ENCODE measurements at places on chromosomes 5 and 9.

DNA sequence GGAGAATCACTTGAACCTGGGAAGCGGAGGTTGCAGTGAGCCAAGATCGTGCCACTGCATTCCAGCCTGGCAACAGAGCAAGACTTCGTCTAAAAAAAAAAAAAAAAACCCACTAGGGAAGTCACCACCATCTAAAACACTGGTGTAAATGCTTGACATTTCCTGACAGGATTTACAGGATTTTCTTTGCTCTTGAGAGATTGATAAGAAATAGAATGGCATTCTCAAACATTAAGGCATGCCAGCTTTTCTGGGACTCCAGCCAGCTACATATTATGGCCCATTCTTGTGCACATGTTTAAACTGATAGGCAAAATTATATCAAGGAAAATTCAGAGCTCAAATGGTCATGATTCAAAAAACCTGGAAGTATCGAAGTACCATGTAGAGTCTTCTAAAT, 28.7 kb downstream of the GTF3C4 start:
- peak; percentile 67 for DNase-seq

GRCh38 chr9:125904155-125904851, 157.1 kb downstream of the PBX3 start:
- DNase-seq = no peak

GRCh38 chr5:569358-569867, 42.7 kb upstream of the CEP72 start:
- peak; percentile 30 for DNase-seq

GRCh38 chr5:171309276-171310211, 496 bp downstream of the TLX3 start:
- no peak for DNase-seq

- DNase-seq = no peak
These were observed 4.1 kb downstream of the HACD4 start for GRCh38 chr9:21027295-21027694.

GRCh38 chr5:178490935-178491652, 99.1 kb downstream of the COL23A1 start:
- DNase-seq = no peak

- peak; percentile 18 for DNase-seq
These were observed 159.3 kb downstream of the NR3C1 start for GRCh38 chr5:143244000-143244736.

- DNase-seq = peak; percentile 87
These were observed 70.8 kb upstream of the LPCAT1 start for GRCh38 chr5:1594357-1595106.

DNA sequence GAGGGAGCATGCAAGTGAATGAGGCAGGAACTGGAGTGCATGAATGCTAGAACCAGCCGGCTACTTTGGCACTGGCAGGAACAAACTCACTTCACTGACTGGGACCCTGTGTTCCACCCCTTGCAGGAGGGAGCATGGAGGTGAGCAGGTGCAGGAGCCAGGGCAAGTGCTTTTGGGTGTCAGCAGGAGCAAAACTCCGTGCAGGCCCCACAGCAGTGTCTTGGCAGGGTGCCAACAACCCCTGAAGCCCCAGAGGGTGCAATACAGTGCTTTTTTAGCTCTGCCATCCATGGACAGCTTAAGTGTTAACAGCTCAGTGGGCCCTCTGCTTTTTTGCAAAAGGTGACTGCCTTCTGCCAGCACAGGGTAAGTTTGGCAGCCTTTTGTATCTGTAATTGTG, 245.8 kb upstream of the PCSK5 start:
- DNase-seq = no peak

- no peak for DNase-seq
These were observed 483 bp upstream of the EIF4EBP3 start for GRCh38 chr5:140546851-140547507.

- no peak for DNase-seq
These were observed 64.3 kb downstream of the CPLANE1 start for GRCh38 chr5:37184748-37185364.

- DNase-seq = no peak
These were observed 121.0 kb upstream of the LRRTM2 start for GRCh38 chr5:138996120-138996519.

GRCh38 chr9:84839541-84839940, 170.0 kb downstream of the NTRK2 start:
- DNase-seq = no peak

GRCh38 chr5:102539562-102539961, 40.8 kb upstream of the SLCO6A1 start:
- DNase-seq = no peak

DNA sequence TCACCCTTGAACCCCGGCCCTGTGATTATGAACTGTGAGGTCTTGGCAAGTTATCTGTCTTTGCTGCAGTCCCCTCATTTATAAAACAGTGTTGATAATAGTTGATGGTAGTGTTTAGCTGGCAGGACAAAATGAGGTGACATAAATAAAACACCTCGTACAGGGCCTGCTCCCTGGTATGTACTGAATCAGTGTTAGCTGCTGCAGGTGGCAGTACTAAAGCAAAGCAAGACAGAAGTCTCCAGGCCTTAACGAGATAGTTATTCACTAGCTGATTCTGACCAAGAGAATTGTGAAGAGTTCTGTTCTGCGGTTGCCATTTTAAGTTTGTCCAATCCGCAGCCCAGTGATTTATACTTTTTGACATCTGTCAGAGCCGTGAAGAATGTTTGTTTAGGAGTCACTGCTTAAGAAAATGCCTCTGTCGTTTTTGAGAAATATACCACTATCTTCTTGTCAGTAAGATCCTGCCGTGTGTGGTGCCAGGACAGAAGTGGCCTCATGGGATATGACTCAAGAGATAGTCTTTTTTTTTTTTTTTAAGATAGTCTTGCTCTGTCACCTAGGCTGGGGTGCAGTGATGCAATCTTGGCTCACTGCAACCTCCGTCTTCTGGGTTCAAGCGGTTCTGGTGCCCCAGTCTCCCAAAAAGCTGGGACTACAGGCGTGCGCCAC, 75.9 kb downstream of the KDM4C start:
- DNase-seq = no peak

DNA sequence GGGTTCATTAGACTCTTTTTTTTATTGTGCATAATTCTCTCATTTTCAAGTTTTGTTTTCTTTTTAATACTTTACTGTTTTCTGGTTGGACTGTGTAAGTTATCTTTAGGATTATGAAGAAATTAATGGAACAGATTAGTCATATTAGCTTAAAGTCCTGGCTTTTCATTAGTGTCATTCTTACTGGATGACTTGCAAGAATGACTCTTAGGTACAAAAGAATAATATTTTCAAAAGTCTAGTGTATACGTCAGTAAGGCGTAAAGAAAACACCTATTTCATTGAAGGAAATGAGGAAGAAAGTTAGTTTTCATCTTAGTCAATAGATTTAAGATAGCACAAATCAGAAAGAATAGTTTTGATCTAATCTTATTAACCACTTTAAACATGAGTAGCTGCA, 20.4 kb downstream of the UHRF2 start:
- DNase-seq = no peak

- no peak for DNase-seq
These were observed 104.3 kb upstream of the MAP3K1 start for GRCh38 chr5:56710826-56711590.

DNA sequence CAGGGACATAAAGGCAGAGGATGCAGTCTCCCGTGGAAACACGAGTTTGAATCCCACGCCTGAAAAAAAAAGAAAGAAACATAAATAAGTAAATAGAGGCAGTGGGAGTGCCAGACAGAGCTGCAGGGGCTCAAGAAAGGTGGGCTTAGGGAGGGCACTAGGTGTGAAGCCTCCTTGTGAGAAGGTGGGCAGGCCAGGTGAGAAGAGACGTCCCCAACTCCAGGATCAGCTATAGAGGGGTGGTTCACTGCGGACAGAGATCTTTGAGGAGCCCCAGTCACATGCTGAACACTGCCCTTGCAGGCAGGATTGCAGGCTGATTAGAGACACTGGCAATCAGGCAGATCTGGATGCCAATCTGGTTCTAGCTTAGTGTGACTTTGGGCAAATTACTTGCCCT, 172.1 kb downstream of the RGS3 start:
- no peak for DNase-seq

DNA sequence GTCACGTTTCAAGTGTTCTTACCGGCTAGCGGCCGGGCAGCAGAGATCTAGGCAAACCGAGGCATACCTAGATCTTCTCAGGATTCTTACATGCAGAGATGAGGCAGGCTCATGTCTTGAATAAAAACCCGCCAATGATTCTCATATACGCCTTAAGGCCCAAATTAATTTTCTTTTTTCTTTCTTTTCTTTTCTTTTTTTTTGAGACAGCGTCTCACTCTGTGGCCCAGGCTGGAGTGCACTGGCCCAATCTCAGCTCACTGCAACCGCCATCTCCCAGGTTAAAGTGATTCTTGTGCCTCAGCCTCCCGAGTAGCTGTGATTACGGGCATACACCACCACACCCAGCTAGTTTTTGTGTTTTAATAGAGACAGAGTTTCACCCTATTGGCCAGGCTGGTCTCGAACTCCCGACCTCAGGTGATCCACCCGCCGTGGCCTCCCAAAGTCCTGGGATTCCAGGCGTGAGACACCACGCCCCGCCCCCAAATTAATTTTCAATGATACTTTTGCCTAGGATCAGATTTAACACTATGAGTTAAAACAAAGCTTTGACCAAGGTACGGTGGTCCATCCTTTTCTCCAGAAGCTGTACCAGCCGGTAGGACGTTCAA, 1.5 kb downstream of the C9orf40 start:
- no peak for DNase-seq

DNA sequence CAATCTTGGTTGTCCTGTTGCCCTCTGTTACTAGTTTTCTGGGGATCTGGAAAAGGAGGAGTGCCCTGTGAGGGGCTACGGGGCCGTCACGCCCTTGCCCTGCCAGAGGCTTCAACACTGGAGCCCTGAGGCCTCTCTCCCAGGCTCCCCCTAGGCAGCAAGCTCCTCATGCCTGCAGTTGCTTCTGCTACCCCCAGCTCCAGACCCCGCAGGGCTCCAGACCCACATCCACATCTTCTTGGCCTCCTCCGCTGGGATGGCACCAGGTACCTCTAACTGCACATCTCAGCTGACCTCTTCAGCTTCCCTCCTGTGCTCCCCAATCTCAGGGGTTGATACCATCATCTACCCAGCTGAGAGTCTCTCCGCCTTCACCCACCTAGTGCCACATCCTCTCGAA, 116.0 kb downstream of the ZNF354C start:
- no peak for DNase-seq

DNA sequence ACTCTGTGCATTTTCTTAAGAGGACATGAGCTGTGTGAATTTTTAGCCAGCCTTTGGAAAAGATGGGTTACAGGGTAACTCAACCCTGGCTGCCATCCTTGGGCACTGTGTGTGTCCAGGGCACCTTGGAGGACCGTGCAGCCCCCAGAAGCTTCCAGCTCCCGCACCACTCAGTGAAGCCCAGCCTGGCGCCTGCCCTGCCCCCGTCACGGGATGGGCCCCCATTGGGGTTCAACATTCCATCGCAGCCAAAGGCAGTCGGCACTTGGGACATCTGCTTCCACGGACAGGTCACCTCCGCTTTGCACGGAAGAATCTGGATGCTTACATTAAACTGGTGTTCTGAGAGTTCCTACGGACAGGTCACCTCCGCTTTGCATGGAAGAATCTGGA, 1.9 kb upstream of the SLC6A18 start:
- DNase-seq = peak; percentile 41

GRCh38 chr9:108325406-108325805, 530.4 kb downstream of the ACTL7B start:
- no peak for DNase-seq

- DNase-seq = no peak
These were observed 1176.7 kb upstream of the CDH9 start for GRCh38 chr5:28215091-28215490.

- DNase-seq = no peak
These were observed 1.2 kb downstream of the JAK2 start for GRCh38 chr9:4986296-4986695.

GRCh38 chr5:148941810-148942209, 115.4 kb downstream of the ADRB2 start:
- DNase-seq = no peak

DNA sequence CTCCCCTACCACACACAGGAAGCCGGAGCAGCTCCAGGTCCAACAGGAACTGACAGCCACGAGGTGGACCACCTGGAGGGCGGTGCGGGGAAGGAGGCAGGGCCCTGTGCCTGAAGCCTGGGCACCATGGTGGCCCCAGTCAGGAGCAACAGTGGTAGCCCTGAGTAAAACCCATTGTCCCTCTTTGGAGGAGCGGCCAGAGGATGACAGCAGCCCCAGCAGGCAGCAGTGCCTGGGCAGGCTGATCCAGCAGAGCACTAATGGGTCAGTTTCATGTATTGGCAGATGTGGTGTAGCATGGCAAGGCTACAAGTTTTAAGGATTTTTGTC, 47.7 kb upstream of the GARNL3 start:
- DNase-seq = no peak

DNA sequence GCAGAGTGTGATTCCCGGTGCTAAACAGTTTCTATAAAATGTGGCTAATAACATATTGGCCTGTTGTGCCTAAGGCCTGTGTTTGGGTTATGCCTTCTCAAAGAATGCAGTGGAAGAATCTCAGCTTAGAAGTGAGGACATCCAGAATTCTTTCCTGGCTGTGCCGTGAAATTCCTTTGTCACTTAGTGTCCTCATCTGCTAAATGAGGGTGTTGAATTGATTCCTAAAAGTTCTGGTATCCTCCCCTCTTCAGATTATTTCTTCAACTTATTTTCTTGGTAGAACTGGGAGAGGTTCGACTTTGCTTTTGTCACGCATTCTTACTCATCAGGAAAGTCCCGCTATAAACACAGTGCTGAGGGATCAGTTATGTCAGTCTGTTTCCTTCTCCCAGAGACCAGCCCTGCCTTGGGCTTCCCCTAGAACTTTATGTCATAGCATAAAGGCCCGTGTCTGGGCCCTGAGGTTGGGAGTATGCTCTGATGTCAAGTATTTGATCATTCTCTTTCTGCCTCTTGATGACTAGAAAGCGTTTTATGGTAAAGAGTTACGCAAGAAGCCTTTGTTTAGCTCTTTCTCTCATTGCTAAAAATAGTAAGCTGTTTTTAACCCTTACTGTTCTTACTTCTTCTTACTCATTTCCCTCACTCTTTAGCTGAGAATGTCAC, 29.5 kb downstream of the MTAP start:
- no peak for DNase-seq

- DNase-seq = no peak
These were observed 160.7 kb upstream of the TRPC7 start for GRCh38 chr5:136526021-136526420.

- no peak for DNase-seq
These were observed 9.7 kb downstream of the RAD1 start for GRCh38 chr5:34905564-34905963.

DNA sequence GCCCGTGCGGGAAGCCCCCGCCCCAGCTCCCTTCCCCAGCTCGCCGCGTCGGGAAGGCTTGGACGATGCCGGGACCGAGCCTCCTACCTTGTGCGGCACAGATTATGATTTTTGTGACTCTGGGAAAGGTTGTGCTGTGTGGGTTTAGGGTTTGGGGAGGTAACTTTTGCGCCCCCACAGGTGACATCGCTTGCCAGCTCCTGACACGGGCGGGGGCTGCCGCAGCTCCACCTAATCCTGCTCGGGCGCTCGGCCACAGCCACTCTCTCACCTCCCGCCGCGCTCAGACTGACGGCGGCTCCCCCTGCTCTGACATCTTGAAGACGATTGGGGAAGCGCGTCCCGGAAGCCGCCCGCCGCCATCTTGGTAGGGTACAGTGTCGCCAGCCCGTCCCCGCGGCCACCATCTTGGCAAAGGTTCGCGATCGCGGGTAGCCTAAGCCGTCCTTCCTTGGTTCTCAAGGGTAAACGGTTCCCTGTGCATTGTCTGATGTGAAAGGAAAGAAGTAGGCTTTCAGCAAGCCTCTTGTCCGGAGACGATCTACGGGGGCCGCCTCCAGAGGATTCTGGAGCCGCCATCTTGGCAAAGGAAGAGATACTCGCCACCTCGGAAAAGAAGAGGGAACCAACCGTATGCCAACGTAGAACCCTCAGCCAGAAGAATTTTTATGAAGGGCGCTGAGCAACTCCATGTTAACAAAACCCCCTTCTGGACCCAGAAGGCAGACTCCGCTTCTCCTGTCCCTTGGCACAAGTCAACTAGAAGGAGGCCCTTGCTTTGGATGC, 1.8 kb upstream of the NR3C1 start:
- peak; percentile 84 for DNase-seq
